Stimulated activated CD4-positive, alpha-beta T cell treated with anti-CD3 and anti-CD28 coated beads, Interleukin-1b, Interleukin-23, amount 100 ng/mL, for 1 hour (primary cell): ENCODE measurements at places on chromosomes 2 and 18.

GRCh38 chr2:96493072-96493471, 12.1 kb downstream of the NEURL3 start:
- no peak for DNase-seq

GRCh38 chr18:68543344-68543743, 171.6 kb downstream of the TMX3 start:
- no peak for DNase-seq

DNA sequence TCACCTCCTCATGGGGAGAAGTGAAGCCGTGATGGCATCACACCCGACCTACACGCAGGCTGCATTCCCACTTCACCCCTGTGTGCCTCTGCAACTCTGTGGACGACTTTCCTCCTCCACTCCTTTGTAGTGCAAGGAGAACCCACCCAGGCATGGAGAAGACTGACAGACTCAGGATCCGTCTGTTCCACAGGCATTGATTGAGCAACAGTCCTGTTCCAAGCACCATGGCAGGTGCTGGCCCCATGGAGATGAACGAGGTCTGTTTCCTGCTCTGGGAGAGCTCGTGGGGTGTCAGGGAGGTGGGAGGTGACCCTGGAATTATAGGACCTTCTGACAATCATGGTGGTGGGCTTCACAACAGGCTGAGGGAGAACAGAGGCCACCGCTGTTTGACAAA, 284.7 kb upstream of the HDAC4 start:
- DNase-seq: no peak

GRCh38 chr2:44450082-44450481, 88.3 kb downstream of the CAMKMT start:
- DNase-seq: no peak

GRCh38 chr2:180559771-180560170, 420.6 kb upstream of the UBE2E3 start:
- DNase-seq: no peak

- DNase-seq: no peak
These were observed 168.0 kb downstream of the LPIN1 start for GRCh38 chr2:11914455-11914854.

GRCh38 chr2:15932394-15933183, 7.8 kb upstream of the MYCN start:
- no peak for DNase-seq

DNA sequence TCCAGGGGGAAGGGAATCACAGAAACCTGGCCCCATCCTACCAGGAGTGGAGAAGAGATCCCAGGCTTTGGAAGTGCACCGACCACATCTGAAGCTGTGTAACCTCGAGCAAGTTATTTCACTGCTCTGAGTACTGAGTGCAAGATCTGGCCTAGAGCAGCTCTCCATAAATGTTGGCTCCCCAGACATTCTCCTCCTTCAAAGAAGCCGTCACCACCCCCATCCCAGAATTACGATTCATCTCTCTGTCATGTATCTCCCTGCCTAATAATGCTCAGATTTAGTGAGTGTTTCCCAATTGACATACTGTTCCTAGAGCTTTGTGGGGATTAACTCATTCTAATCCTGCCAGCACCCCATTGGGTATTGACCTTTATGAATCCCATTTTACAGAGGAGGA, 51.7 kb downstream of the TNS1 start:
- no peak for DNase-seq

DNA sequence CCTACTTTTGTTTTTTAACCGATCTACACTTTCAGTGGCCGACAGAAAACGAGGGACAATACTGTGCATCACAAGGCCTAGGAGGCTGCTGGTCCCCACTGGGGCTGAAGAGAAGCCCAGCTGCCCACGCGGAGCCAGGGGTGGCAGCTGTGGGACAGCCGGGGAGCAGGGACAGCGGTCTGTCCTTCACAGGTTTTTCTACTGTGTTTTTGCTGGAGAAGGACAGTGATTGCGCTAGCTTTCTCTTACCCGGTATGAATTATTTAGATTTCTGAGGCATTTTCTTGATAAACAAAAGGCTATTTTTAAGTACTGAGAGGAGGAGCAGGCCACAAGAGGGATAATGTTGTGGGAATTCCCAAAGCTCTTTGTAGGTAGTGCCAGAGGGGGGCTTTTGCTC, 219.8 kb downstream of the ATAD2B start:
- no peak for DNase-seq

GRCh38 chr2:28274911-28275685, 117.6 kb upstream of the FOSL2 start:
- DNase-seq: no peak
